T follicular helper cell (primary cell): ENCODE measurements at places on chromosomes 5 and 9.

- DNase-seq, result no peak
Measured at GRCh38 chr9:94785215-94786169, 59.0 kb downstream of the AOPEP start.

GRCh38 chr9:136847826-136848392 is 1.3 kb upstream of the PHPT1 start:
- DNase-seq, result peak; percentile 32

DNA sequence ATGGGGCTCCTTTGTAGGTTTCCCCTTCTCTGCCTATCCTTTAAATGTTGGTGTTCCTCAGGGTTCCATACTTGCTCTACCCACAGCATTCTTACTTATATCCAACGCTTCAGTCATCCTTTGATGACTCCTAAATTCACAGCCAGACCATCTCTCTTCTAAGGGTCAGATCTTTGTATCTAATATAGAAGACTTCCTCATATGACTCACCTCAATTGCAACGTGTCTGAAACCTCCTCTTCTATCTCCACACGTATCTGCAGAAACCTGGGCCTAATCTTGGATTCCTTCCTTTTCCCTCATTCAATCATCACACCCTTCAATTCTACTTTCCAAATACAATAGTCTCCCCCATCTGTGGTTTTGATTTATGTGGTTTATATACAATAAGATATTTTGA is 68.3 kb downstream of the HMGCR start:
- no peak for DNase-seq

GRCh38 chr5:109865637-109866036 is 175.9 kb downstream of the MAN2A1 start:
- DNase-seq, result no peak

GRCh38 chr9:114678130-114678529 is 3.9 kb downstream of the TEX48 start:
- DNase-seq, result no peak

- peak; percentile 40 for DNase-seq
Measured at GRCh38 chr5:127072861-127073846, at the start of gene C5orf63. C5orf63 (minus strand) TSS chr5:127073502; CDS start chr5:127058995, 14,507 bp downstream.

GRCh38 chr9:27384262-27385014 is 87.5 kb upstream of the EQTN start:
- DNase-seq, result no peak

- peak; percentile 45 for DNase-seq
Measured at GRCh38 chr5:131209506-131210150, 38.9 kb downstream of the LYRM7 start.

DNA sequence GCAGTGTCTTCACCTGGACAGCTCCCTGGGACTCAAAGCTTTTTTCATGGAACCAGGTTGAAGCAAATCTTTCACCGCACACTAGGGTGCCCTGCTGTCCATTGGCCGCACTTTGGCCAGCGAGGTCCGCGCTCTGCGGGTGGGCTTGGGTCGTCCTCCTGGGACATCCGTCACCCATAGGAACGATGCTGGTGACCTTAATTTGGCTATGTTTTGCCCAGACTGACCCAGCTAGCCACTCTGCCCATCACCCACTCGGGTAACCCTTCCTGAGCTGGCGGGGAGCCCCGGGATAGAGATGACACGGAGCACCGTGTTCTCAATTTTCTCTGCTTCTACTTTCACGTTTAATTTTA is 25.9 kb downstream of the ZDHHC11B start:
- no peak for DNase-seq

DNA sequence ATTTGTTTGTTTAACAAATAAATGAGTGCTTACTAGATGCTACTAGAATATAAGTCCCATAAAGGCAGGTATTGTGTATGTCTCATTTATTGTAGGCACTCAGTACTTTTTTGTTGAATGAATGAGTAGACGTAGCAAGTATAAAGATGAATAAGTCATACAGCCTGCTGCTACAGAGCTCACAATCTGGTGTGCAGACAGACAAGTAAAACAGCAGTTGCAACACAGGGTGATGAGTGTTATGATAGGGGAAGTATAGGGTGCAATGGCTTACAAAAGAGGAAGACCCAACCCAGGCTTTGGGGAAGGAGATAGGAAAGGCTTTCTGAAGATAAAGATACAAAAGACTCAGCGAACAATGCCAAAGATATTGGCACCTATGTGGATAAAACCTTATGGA is 47.7 kb downstream of the SH3RF2 start:
- no peak for DNase-seq

GRCh38 chr9:8232726-8233125 is 433.1 kb upstream of the DMAC1 start:
- DNase-seq, result no peak

GRCh38 chr9:1951446-1951845 is 63.7 kb upstream of the SMARCA2 start:
- DNase-seq, result no peak

DNA sequence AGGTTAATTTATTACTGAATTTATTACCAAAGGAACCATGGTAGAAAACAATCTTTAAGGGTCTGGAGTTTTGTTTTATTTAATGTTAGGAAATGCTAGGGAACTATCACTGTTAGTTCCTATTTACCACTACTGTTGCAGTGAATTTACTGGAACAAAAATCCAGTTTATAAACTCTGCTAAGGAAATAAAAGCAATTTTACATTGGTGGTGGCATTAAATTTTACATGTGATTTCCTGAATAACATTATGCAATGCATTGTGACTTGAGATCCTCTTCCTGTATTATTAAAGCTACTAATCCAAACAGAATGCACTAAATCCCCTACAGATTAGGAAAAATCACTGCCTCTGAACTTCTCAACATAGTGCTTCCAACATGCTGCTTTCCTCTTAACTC is 599.5 kb upstream of the PTGER4 start:
- DNase-seq, result no peak

- DNase-seq, result no peak
Measured at GRCh38 chr5:151158287-151158661, 695 bp upstream of the ANXA6 start.

GRCh38 chr9:112224401-112225289 is 49.5 kb upstream of the SUSD1 start:
- DNase-seq, result no peak

- DNase-seq, result no peak
Measured at GRCh38 chr9:135098400-135099105, 11.1 kb downstream of the OLFM1 start.

DNA sequence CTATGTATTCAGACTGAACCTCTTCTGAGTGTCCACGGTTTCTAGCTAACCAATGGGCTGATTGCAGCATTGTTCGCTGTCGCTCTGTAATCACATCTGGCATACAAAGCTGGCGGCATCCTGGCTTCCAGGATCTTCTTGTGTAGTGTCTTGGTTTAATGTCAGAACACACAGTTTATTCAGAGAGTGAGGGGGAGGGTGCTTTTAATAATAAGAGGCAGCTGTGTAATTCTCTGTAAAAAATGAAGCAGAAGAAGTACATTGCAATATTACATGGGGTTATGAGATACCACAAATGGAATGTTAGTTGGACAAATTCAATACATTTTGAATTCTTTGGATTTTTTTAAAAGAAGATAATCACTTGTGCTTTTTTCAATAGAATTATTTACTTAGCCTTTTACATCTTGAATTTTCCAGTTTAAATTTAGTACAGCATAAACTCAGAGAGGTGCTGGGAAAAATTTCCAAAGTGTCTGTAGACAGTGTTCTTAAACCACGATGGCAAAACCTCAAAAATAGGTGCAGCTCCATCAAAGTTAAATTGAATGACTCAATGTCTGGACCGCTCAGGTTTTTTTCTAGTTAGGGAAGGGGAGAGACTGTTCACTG is 206.0 kb downstream of the PCSK1 start:
- DNase-seq, result no peak

GRCh38 chr5:142837081-142837725 is 67.0 kb downstream of the ARHGAP26 start:
- no peak for DNase-seq
